ENCODE measurements at places on chromosomes 1 and 21. TPM values are rescaled to one million over a fixed set of nuclear protein-coding genes. Genes with fewer than 3 reads are reported as not detected.
A peak's percentile ranks its signal among the peaks of the same experiment; 100 is the strongest.

- DNase-seq, result no peak
These were observed 50.0 kb downstream of the PTPRU start for GRCh38 chr1:29286194-29286767.

DNA sequence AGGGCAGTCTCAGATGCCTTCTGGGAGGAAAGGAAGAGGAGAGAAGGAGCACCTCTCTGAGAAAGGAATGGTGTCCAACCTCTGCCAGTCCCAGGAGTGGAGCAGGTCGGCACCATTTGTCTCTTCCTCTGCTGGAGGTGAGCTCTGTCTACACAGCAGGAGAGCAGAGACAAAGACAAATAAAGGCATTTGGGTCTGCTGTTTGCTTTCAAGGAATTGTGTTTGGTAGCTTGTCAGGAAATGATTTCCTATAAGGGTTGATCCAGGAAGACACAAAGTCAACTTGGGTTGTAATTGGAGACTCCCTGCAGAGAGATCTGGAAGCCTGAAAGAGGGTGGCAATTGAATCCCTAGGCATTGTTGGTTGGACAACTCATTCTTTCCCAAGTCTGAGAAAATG is 34.5 kb upstream of the PLXNA2 start:
- no peak for DNase-seq

DNA sequence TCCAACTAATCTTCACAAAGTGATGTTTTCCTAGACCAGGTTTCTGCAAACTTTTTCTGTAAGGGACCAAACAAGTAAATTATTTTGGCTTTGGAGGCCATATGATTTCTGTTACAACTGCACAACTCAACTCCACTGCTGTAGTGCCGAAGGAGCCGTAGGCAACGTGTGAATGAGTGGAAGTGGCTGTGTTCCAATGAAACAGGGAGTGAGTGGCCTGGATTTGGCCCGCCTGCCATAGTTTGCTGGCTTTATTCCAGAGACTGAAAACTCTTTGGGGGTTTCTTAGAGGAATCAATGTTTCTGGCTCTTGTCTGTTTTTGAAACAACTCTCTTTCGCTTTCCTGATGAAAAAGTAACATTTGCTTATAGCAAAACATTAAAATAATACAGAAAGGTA is 12.6 kb upstream of the ACTL8 start:
- no peak for DNase-seq

Gene NFASC
- total RNA-seq, result 0.23 TPM

DNA sequence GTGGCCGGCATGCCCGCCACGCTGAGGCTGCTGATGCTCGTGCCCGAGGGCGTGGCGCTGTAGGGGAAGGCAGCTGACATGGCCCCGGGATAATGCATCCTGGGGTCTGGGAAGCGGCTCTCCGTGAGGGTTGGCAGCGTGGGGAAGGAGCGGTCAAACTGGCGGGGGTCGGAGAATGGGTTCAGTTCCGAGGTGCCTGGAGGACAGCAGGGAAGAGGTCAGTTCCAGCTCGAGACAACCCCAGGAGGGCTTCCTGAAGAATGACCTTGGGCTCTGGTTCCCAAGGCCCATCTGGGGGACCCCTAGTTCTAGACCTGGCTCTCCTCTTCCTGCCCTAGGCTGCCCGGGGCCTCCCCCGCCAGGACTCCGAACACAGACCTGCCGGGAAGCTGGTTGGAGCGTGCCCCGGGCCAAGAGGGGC is 27.6 kb downstream of the RUNX3 start:
- peak; percentile 41 for DNase-seq

DNA sequence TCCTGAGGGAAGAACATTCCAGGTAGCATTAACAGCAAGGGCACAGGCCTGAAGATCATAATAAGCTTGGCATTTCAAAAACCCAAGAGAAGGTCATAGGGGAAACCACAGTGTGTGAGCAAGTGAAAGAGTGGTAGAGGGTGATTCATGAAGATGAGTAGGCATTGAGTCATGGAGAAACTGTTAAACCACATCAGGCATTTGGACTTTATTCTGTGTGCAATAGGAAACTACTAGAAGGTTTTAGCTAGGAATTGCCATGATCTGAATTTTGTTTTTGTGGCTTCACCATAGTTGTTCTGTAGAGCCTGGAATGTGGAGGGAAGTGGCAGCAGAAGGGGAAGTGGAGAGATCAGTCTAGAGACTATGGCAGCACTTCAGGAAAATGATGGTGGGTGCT is 359.0 kb upstream of the PTBP2 start:
- no peak for DNase-seq

Gene OR14K1
- total RNA-seq, result not detected

GRCh38 chr1:114702737-114703136 is 7.4 kb upstream of the AMPD1 start:
- no peak for DNase-seq

GRCh38 chr1:147902253-147902845 is at the start of gene GJA8:
Gene GJA8 (plus strand): TSS chr1:147902795. CDS start chr1:147907956, 5,161 bp downstream.
- DNase-seq, result no peak

DNA sequence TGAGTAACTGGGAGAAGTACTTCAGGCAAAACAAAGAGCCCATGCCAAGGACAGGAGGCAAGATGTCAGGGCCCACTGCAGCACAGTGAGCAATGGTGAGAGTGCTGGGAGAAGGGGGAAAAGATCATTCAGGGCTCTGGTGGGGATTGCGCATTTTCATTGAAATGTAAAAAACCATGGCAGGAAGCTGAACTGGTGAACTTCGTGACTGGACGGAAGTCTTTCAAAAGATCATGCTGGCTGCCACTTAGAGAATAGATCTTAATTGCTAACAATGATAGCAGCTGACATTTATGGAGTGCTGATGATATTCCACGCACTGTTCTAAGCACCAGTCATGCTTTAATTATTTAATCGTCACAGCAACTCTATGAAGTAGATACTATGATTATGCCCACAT is 107.0 kb downstream of the TGFBR3 start:
- no peak for DNase-seq
